ENCODE measurements at places on chromosomes 3 and 15.

GRCh38 chr3:139238281-139239030, 105.4 kb upstream of the MRPS22 start:
- DNase-seq: no peak

- DNase-seq: no peak
Observed at GRCh38 chr3:149080699-149081091, 5.6 kb downstream of the HLTF start.

DNA sequence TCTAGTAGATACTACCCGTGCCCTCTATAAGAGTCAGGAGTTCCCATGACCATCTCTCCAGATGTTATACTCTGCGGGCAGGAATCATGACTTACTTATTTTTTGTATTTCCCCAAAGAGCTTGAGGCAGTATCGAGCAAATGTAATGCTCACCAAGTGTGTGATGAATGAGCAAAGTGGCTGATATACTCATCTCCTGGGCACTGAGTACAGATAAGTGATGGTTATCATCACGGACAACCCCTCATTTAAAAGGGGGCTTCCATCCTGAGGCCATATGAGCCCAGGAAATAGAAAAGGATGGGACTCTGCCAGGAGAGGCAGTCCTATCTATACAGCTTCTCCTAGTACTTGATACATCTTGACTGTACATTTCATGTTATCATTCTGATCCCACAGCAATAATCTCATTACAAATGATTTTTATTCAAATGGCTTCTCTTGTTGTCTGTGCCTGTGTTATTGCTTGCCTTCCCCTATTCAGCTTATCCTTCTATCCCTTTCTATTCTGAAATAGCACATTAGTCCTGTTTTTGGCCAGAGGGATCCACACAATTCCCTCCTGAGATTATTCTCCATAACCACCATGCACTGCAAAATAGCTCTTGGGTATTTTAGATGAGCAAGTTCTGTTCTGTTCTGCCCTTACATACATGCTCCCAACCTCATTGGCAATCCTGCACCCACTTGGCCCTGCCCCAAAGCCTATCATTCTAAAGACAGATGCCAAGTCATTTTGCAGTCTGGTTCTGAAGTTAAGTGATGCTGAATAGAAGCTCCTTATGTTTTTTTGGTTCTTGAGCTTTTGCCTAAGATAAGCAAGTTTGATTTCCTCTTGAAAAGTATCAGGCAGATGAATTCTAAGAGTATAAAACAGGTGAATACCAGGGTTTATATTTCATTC, 48.0 kb upstream of the MRPL3 start:
- DNase-seq: no peak

- no peak for DNase-seq
Observed at GRCh38 chr3:41331041-41331440, 131.7 kb downstream of the CTNNB1 start.

- no peak for DNase-seq
Observed at GRCh38 chr15:85805420-85805819, 10.7 kb upstream of the KLHL25 start.

GRCh38 chr15:58110999-58111717, 27.0 kb upstream of the AQP9 start:
- DNase-seq: no peak

DNA sequence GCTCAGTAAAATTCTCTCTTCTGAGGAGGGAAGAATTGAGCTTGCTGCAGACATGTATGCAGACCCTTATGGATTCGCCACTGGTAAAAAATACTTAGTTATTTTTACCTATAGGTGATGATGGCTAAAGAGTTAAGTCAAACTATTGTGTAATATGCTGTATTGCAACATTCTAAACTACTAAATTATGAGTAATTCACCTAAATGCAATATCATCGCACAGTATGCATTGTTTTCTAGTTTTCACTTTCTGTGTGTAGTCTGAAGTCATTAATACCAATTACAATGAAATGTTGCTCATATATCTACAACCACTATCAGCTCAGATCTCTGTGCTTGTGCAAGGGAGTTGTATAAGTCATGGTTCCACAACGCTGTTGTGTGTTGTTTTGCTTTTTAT, 48.7 kb upstream of the ROBO2 start:
- no peak for DNase-seq

- DNase-seq: peak; percentile 56
Observed at GRCh38 chr15:70348581-70349344, 251.0 kb upstream of the TLE3 start.

DNA sequence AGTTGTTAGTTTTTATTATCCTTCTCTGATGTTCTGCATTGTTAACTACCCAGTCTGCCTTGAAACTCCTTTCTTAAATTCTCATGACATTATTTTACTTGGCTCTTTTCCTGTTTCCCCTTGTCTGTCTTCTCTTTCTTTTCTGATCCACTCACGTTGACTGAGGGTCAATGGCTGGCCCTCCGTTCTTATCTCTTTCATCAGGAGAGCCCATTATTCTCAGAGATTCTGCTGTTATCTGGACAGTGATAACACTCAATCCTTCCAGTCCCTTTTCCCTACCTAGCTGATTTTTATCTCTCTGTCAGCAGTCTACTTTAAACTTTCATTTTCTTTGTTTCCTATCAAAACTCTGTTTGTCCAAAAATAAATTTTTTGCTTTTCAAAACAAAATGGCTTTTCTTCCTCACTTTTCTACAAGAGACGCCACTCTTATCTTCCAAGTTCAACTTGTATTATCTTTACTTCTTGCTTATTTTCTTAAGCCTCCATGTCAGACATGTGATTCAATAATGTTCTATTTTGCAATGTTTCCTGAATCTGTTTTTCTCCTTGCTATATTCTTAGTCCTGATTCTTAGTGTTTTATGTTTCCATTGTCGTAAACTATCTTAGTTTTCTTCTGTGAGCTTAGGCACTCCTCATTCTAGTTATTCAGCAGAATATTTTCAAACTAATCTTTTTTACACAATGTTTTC, 120.2 kb downstream of the NEDD4 start:
- no peak for DNase-seq

- no peak for DNase-seq
Observed at GRCh38 chr3:12965999-12966846, 107.0 kb downstream of the IQSEC1 start.

DNA sequence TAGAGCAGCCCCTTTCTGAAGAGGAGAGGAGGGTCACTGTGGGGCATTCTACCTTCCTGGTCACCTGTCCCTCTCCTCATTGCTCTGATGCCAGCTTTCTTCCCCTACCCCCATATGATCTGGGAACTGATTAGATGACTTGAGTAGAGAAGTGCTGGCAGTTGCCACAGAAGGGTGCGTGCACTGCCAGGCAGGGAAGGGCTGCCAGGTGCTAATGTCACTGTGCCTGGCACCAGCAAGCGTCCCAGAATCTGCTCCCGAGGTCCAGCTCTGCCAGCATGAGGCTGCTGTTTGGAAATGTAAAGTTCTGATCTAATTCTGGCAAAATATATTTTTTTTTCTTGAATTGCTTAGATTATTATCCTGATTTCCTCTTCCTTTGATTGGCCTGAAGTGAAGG, 52.8 kb downstream of the PPM1L start:
- DNase-seq: peak; percentile 56

DNA sequence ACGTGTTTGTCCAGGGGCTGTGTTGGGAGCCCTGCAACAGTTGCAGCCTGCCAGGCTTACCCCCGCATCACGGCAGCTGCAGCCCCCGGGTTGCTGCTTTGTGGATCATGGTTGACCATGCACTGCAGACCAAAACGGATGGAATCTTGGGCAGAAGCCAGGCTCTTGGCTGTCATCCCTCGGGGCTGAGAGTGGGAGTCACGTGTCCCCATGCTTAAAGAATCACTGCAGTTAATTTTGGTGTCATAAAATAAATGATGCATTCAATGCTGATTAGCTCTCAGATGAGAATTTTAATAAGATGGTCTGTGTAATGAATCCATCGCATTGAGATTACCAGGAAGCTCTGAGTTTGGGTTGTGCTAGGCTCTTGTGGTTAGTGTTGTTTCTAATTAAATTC, 115.6 kb downstream of the CHDH start:
- DNase-seq: no peak

- no peak for DNase-seq
Observed at GRCh38 chr3:22371607-22372291, 620.7 kb upstream of the ZNF385D start.

DNA sequence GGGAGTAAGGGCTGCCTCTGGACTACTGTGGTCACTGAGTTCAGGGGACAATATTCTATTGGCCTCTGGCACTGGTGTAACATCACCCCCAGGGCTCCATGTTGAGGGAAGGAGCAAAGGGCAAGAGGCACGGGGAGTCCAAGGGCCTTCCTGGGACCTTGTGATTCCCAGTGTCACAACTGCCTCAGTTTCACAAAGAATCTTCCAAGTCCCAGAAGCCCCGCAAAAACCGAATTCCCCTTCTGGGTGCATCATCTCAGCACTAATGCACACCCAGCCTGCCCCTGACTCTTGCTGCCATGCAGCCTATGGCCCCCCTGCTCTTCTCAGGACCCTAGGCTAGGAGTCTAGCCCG, 5.5 kb downstream of the AMOTL2 start:
- no peak for DNase-seq

- no peak for DNase-seq
Observed at GRCh38 chr15:51932161-51932560, 39.4 kb downstream of the LEO1 start.

DNA sequence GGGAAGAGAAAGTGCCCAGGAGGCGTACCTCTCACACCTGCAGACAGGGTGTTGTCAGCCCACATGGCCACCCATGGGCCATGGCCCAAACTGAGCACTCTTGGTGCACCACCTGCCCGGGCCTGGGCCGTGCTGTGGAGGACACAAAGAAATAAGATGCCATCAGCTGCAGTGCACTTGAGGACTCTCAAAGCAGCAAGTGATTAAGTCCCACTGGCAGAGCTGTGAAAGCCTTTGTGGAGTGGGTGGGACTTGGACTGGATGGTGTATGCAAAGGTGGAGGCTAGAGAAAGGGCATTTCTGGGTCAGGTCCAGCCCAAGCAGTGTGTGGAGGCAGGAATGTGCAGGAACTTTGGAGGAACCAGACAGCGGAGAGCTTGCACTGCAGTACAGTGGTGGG, 122.3 kb downstream of the MEGF11 start:
- DNase-seq: peak; percentile 43

GRCh38 chr3:66693461-66694031, 192.7 kb upstream of the LRIG1 start:
- no peak for DNase-seq

- DNase-seq: no peak
Observed at GRCh38 chr3:72163809-72164634, 379.1 kb upstream of the PROK2 start.

GRCh38 chr3:184808021-184808420, 3.9 kb upstream of the VPS8 start:
- no peak for DNase-seq

GRCh38 chr3:84275532-84275931, 683.3 kb upstream of the CADM2 start:
- DNase-seq: no peak

DNA sequence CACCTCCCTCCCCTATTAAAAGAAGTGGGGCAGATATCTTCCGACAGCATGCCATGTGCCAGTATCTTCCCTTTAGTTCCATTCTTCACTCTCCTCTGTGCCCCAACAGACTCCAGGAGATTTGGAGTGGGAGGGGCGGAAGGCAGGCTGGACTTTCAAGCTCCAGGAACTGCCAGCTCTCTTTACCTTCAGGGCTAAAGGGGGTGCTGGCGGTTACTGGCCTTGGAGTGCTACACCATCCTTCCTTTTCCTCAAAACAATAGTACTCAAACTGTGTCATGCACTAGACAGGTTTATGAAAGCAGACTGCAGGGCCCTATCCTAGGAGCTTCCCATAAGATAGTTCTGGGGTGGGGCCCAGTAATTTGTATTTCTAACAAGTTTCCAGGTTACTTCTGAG, 6.0 kb downstream of the LINS1 start:
- no peak for DNase-seq

- no peak for DNase-seq
Observed at GRCh38 chr3:101484805-101485620, 28.0 kb downstream of the SENP7 start.

GRCh38 chr3:34955680-34956079, 683.6 kb upstream of the ARPP21 start:
- DNase-seq: peak; percentile 2

GRCh38 chr3:31412832-31413231, 119.9 kb upstream of the STT3B start:
- no peak for DNase-seq

- DNase-seq: no peak
Observed at GRCh38 chr15:84638103-84638502, 16.0 kb downstream of the WDR73 start.

DNA sequence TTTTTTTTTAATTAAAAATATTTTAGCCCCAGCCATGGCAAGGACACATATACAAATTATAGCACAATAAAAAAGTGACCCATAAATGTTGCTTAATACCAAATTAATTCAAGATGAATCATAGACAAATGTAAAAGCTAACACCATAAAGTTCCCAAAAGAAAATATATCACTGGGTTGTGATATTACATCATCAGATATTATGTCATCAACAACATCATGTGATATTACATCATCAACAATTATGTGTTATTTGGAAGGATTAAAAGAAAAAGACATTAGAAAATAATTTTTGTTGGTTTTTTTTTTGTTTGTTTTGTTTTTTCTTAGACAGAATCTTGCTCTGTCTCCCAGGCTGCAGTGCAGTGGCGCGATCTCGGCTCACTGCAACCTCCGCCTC, 34.5 kb upstream of the ABHD10 start:
- DNase-seq: no peak

DNA sequence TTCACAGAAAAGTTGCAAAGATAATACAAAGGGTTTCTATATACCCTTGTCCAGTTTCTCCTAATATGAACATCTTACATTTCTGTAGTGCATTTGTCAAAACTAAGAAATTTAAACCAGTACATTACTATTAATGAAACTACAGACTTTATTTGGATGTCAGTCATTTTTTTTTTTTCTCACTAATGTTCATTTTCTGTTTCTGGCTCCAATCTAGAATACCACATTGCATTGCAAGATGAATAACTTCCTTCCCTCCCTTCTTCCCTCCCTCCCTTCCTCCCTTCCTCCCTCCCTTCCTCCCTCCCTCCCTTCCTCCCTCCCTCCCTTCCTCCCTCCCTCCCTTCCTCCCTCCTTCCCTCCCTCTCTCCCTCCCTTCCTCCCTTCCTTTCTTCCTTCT, 509.2 kb upstream of the MCTP2 start:
- DNase-seq: no peak

GRCh38 chr3:42552830-42553229, 28.9 kb downstream of the SEC22C start:
- DNase-seq: no peak

DNA sequence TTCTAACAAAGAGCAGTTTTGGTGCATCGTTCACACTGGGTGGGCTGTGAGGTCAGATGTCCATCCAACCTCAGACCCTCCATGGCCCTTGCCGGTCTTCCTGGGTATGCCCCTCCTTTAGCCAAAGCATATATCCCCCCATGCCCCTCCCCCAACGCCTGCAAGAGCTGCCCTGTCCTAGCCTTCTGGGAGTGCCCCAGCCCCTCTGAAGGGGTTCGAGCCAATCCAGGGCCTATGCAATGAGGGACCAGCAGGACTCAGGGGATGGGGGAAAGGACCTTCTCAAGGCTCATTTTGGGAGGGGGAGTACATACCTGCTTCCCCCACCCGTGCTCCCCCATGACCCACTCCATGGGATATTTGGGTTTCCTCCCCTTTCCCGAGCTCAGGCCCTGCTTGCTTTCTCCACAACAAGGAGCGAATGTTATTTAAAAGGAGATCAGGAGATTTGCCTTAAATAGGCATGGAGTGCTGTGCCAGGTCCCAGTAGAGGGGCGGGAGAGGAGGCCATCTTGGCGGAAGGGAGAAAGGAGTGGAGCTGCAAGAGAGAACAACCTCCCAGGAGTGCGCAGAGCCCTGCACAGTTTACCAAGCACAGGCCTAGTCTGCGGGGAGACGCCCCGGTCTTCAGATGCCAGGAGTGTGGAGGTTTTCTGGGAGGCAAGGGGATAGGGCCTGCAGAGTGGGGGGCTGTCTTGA, 18.2 kb downstream of the PIF1 start:
- DNase-seq: no peak

- DNase-seq: no peak
Observed at GRCh38 chr15:76223521-76223920, 87.7 kb downstream of the ETFA start.
